HS-5 (cell line): ENCODE measurements at places on chromosomes 16 and 17.

- no peak for DNase-seq
Measured at GRCh38 chr17:42291129-42291528, 2.8 kb downstream of the STAT5A start.

- DNase-seq, result no peak
Measured at GRCh38 chr16:82633964-82634600, 7.3 kb downstream of the CDH13 start.

DNA sequence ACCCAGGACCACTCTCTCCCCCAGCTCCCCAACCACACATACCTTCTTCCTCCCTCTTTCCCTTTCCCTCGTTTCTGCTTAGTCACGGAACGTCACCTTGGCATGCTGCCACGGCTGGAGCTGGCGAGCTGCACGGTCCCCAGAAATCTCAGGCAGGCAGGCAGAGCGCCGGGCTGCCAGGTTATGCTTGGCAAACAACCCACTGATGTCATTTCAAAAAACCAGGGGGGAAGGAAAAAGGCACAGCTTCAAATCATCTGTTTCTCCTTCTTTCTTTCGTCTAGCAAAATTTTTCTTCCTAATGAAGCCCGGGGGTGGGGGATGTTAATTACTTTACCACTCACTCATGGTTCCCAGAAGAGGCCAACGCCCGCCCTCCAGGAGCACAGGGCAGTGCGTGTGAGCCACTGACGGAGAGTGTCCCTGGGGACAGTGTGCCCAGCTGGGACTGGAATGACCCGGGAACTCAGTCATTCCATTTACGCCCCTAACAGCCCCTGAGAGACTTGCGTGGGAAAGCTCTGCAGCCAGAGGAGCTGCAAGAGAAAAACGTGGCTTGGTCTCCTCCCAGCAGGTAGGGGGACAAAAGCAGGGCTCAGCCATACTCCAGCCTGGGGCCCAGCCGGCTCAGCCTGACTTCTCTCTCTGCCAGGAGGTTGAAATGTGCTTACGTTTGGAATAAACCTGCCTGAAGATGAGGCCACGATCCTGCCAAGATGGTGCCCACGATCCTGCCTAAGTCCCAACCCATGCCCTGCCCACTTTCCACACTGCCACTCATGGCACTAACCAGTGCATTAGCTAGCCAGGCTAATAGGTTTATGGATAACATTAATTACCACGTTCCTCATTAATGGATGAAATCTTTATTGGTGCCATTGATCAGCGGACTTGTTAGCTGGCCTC lies 198.9 kb downstream of the ZFHX3 start:
- no peak for DNase-seq

DNA sequence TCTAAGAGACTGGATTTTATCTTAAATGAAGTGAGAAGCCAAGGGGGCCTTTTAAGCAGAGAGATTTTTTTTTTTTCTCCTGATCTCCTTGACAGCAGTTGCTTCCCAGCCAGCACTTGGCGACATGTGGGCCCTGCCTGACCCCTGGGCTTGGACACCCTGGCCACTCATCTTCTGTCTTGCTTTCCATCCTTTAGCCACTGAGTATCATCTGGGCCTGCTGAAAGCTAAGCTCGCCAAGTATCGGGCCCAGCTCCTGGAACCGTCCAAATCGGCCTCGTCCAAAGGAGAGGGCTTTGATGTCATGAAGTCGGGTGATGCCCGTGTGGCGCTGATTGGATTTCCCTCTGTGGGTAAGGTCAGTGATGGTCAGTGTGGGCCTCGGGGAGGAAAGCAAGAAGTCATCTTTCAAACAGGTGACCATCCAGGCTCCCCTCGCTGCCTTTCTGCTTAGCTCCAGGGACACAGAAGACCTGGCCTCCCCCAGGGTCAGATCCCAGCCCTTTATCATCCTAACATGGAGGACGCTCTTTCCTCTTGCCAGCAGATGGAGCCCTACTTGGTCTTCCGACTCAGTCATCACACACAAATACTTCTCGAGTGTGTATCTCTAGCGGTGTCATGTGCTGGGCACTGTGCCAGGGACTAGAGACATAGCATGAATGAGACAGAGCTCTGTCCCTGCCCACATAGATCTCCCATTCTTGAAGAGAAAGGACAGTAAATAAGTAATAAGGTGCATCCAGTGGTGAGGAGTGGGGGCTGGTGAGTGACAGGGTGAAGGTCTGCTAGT lies 6.1 kb downstream of the DRG2 start:
- DNase-seq, result no peak

GRCh38 chr17:65547253-65547670 lies 14.2 kb downstream of the AXIN2 start:
- DNase-seq, result no peak

DNA sequence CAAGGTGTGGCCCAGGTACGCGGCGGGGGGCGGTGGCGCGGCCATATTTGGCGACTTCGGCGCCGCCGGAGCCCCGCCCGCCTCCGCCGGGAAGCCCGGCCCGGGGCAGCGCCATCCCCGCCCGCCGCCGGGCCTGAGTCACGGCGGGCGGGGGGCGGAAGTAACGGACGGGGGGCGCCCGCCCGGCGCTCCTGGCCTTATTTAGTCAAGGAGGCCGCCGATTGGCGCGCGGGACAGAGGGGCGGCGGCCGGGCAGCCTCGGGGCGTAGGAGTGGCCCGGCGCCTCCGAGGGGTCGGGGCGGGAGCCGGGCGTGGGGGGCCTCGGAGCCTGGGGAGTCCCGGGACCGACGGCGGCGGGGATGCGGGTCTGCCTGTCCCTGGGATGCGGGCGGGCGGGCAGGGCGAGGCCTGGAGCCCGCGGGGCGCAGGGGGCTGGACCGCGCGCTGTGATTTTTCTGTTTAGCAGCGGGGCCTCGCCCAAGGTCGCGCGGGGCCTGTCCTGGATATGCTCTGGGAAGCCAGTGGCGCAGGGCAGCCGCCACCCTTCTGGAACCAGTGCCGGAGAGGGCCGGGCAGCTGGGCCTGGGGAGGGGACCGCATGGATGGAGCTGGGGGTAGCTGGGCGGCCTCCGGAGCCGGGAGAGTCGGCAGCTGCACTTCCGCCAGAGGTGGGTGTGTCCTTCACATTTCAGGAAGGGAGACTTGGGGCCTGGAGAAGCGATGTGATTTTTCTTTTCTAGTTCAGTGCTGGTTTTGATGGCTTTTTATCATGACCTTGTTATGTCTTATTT lies 2.3 kb upstream of the ACTG1 start:
- no peak for DNase-seq

DNA sequence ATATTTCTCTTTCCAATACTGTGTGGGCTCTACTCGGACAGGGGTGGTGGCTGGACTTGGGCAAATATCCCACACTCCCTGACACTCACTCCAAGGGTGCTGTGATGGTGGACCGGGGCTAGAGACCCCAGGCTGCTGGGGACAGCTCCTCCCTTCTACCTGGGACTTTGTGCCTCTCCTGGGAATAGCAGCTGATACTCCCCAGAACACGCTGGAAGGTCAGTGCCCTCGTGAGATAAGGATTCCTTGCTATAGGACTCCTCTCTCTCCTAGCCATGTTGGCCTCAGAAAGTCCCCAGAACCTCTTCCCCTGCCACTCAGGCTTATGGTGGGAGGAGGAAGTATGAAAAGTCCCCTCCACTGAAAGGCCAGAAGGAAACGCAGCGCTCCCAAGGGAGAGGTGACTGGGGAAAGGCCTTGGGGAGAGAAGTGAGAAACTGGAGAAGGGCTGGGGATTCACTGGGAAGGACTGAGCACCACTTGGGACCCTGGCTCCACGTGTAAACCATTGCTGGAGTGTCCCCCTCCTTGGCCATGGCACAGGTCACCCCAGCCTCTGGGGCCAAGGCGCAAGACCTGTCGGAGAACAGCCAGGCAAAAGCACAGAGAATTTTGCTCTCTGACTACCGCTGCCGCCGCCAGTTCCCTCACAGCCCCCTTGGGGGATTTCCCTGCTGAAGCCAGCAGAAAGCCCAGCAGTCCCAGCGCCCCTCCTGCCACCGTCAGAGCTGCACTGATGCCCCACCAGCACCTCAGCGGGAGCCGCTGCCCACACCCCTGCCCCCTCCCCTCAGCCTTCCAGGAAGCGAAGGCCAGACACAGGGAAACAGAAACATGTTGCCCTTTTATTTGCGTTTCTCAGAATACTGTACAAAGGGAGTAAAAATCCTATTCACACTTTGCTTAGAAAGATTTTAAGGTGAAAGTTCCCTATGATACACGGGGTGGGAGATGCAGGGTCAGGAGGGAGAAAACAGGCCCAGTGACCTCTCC lies 2.1 kb upstream of the GSDMB start:
- no peak for DNase-seq

- no peak for DNase-seq
Measured at GRCh38 chr17:80108036-80108971, 6.9 kb downstream of the GAA start.

GRCh38 chr16:81940781-81941560 lies 70.3 kb downstream of the SDR42E1 start:
- peak; percentile 8 for DNase-seq

GRCh38 chr17:8951206-8951605 lies 14.3 kb downstream of the PIK3R5 start:
- DNase-seq, result no peak

GRCh38 chr17:80296221-80296620 lies 35.6 kb downstream of the RNF213 start:
- no peak for DNase-seq

DNA sequence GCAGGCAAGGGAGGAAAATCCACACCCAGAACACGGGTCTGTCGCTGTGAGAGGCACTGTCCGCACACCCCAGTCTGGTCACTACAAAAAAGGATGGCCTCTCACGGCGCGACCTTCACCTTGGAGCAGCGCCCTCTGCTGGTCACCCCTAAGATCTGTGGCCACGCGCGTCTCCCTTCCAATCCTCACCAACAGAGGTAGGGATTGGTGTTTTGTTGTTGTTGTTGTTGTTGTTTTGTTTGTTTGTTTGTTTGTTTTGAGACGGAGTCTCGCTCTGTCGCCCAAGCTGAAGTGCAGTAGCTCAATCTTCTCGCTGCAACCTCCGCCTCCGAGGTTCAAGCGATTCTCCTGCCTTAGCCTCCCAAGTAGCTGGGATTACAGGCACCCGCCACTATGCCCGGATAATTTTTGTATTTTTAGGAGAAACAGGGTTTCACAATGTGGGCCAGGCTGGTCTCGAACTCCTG lies 15.0 kb upstream of the C17orf58 start:
- DNase-seq, result no peak

DNA sequence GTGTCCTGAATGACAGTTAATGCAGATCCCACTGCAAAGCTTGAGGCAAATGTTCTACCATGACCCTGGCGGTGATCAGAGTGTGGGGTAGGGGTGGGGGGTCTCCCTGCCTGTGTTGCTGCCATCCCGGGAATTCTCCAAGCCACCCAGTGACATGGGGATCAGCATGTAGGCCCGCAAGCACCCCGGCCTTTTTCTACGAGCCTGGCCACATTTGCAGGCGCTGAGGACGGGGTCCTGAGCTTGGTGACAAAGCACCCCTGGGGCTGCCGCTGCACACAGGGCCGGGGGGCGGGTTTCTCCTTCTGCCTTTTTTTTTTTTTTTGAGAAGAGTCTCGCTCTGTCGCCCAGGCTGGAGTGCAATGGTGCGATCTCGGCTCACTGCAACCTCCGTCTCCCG lies 35.8 kb downstream of the SLC7A5 start:
- no peak for DNase-seq

DNA sequence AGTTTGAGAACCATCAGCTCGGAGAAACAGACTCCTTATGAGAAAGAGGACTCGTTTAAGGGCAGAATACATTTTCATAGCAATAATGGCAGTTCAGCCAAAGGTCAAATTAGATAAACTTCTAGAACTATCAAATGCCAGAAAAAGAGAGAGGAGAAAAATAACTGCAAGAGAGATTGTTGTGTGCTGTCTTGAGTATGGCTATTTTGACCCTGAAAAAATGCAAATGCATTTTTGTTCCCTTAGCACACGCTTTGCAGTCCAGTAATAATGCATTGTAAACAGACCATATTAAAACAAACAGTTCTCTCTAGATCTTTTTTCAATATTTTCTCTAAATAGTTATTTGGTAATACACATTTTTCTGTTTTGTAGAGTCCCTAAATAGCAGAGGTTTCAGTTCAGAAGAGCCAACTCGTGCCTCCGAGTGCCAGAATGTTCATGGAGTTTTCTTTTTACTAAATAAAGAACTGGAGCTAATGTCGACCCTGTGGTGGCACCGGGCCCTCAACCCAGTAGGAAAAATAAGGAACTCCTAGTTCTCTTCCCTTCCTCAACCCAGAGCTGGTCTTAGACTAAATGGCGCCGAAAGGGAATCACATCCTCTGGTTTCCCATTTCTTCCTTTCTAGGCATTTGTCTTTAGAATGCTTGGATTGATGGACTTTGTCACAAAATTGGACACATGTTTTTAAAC lies 298.0 kb downstream of the MAP2K4 start:
- no peak for DNase-seq

DNA sequence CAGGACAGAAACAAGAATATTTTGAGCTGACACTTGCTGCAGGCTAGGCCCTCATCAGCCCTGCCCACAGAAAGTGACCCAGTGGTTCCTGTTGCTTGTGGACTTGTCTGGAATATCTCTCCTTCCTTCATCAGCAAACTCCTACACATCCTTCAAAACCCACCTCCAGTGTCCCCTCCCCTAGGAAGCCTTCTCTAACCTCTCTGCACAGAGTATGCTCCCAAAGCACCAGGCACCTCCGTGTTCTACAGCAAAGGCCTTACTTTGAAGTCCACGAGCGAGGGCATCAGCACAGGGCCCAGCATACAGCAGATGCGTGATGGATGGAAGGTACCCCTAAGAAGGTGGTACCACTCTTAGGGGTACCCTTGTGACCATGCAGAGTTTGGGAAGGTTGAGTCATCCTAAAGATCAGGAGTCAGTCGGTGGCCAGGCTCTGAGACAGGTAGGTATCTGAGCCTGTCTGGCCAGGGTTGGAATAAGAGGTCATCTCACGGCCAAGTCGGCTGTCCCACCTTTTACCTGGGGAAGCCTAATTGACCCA lies 2.0 kb downstream of the CCDC102A start:
- DNase-seq, result no peak

- DNase-seq, result no peak
Measured at GRCh38 chr16:67868290-67868689, 4.6 kb upstream of the EDC4 start.

GRCh38 chr16:3472878-3473595 lies 22.3 kb downstream of the C16orf90 start:
- no peak for DNase-seq

GRCh38 chr17:7873051-7873450 lies 15.2 kb downstream of the CYB5D1 start:
- DNase-seq, result no peak

GRCh38 chr17:66506641-66507040 lies 204.2 kb downstream of the PRKCA start:
- no peak for DNase-seq

GRCh38 chr17:49616601-49617131 lies 41.0 kb downstream of the NXPH3 start:
- DNase-seq, result no peak

- no peak for DNase-seq
Measured at GRCh38 chr16:16144416-16144815, 78.9 kb downstream of the ABCC6 start.

DNA sequence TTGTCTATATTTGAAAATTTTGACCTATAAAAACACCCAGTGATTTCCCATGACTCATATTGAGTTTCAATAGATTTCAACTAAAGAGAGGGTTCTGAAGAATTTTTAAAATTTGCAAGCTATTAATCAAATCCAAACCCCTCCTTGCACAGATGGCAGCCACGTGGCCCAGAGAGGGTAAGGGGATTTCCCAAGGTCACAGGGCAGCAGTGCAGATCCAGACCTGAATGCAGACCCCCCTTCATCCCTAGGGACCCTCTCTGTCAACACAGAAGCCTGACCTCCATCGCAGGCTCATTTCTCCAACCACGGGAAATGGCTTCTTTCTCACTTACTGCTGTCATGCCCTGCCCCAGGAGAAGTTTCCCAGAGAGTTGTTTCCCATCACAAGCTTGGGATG lies 24.7 kb upstream of the CES5A start:
- no peak for DNase-seq
